ENCODE measurements at places on chromosomes 12 and 14. TPM values are rescaled to one million over a fixed set of nuclear protein-coding genes. Genes with fewer than 3 reads are reported as not detected.

C12orf54 gene
- total RNA-seq, result 0.77 TPM

DNA sequence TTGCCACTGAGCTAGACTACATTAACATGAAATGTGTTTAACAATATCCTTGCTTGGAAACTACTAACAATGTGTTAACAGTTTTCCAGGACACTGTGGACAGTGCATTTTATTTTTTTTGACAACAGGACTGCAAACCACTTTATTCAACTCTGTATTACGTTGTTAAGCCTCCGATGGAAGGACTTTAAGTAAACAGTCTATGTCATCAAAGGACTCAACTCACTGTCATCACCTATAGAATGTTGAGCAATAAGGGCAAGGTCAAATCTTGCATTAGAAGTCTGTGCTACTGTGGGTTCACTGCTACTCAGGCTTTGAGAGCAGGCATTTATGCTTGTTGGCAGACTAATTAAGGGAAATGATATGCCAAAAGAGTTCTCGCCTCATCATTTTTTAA lies 483.7 kb downstream of the FLRT2 start:
- no peak overlapping the region for H3K4me3 ChIP-seq
- DNase-seq, result no peak
- H3K4me1 ChIP-seq, result no peaks in the 10 kb centered on the region
- H3K27ac ChIP-seq, result no peak overlapping the region
- peaks cover 1% of the 10 kb centered on the region for H3K36me3 ChIP-seq
- H3K27me3 ChIP-seq, result no peaks in the 10 kb centered on the region

DNA sequence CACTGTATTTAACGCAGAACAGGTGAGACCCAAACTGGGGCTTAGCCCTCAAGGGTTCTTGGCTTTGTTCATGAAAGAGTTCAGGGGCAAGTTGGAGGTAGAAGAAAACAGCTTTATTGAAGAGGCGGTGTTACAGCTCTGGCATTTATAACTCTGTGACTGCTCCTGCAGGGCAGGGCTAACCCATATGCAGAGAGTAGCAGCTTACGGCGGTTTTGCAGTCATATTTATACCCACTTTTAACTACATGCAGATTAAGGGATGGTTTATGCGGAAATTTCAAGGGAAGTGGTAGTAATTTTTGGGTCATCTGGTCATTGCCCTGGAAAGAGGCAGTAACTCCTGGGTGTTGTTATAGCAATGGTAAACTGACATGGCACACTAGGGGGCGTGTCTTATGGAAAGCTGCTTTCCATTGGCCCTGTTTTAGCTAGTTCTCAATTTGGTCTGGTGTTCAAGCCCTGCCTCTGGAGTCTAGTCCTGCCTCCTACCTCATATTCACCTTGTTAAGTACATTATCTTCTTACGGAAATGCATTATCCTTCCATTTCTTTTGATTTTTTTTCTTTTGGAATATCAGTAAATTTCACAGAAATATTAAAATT lies 1.8 kb upstream of the IAPP start:
- no peaks in the 10 kb centered on the region for H3K36me3 ChIP-seq
- no peak for DNase-seq
- no peak overlapping the region for H3K27ac ChIP-seq

DNA sequence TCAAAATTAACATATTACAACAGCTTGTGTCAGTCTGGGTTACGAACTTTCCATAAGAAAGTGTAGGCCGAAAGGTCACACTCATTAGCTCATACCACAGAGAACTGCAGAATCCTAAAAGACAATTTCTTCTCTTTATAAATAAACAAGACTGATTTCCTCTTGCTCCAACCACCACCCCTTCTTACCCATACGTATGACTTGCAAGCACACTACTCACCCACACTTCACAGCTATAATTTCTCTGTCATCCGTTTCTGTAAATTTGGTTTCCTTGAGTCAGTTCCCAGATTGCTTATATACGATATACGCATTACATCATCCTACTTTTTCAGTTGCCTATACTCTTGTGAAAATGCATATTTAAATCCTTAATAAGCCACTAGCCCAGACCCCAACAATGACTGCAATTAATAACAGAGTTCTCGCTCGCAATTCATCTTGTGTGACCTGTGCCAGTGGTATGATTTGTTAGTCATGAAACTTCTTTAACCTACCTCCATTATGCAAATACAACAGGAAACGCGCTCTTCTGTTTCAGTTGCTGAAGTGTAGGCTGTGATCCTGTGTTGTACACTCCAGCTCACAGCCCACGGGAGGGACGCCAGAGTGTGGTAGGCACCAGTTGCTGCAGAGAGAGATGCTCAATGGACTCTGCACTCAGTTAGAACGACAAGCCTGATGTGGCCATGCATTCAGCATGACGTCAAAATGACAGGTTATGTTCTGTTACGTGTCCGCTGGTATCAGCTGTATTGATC lies 417.6 kb downstream of the PDZRN4 start:
- no peak overlapping the region for H3K27ac ChIP-seq
- no peak for DNase-seq
- H3K36me3 ChIP-seq, result no peaks in the 10 kb centered on the region
- no peaks in the 10 kb centered on the region for H3K27me3 ChIP-seq

DNA sequence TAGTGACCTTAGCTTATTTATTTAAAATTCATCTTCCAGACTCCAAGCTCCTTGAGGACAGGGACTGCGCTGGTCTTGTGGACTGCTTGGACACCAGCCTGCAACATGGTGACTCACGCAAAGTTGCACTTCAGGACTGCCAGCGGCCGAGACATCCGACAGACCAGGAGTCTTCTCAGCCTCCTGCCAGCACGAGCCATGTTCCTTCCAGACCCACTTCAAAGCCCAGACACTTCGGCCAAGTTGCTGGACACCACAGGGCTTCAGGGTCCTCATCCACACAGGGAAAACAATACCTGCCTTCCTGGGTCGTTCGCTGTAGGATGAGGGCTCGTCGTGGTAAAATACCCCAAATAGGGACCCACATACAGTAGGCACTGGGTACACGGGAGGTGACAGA lies 88.7 kb downstream of the BCL11B start:
- H3K4me1 ChIP-seq, result peaks cover 99% of the 10 kb centered on the region
- peak overlapping the region; percentile 77 for H3K27ac ChIP-seq
- H3K4me3 ChIP-seq, result peak overlapping the region; percentile 98

DNA sequence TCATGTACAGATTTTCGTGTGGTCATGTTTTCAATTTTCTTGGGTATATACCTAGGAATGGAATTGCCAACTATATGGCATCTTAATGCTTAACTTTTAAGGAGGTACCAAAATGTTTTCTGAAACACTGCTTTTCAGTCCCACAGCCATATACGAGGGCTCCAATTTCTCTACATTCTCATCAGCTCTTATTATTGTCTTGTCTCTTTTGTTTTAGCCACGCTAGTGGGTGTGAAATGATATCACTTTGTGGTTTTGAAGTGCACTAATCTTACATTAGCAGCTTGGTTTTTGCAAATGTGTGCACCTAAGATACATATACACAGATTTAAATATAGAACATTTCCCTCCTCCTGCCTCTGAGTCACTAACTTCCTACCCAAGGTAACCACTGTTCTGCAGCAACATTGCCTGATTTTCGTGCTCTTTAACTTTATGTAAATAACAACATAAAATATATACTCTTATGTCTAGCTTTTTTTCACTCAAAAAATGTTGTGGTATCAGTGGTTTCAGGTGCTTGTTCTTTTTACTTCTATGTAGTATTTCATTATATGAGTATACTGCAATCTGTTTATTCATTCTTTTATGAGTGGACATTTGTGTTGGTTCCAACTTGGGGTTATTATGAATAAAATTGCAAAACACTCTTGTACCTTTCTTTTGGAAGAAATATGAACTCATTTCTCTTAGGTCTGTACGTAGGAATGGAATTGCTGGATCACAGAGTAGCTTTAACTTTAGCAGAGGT lies 73.1 kb downstream of the ZFP36L1 start:
- peaks cover 39% of the 10 kb centered on the region for H3K4me1 ChIP-seq
- peaks cover 5% of the 10 kb centered on the region for H3K36me3 ChIP-seq
- H3K27ac ChIP-seq, result peak overlapping the region; percentile 1
- no peak for DNase-seq
- no peaks in the 10 kb centered on the region for H3K27me3 ChIP-seq
- peak overlapping the region; percentile 5 for H3K4me3 ChIP-seq

RPL10L gene
- not detected for total RNA-seq

- no peak overlapping the region for H3K4me3 ChIP-seq
- peaks cover 6% of the 10 kb centered on the region for H3K4me1 ChIP-seq
- no peak overlapping the region for H3K27ac ChIP-seq
Measured at GRCh38 chr14:51289169-51289568, 49.1 kb downstream of the TMX1 start.

KCNMB4 gene
- 1.6 TPM for total RNA-seq

- DNase-seq, result peak; percentile 26
- no peaks in the 10 kb centered on the region for H3K36me3 ChIP-seq
- peak overlapping the region; percentile 63 for H3K4me3 ChIP-seq
- peaks cover 12% of the 10 kb centered on the region for H3K4me1 ChIP-seq
- H3K27ac ChIP-seq, result peak overlapping the region; percentile 41
Measured at GRCh38 chr14:63296060-63296563, 22.6 kb downstream of the GPHB5 start.

GRCh38 chr12:79294590-79294989 lies 396.2 kb downstream of the PAWR start:
- H3K27me3 ChIP-seq, result no peaks in the 10 kb centered on the region
- H3K4me3 ChIP-seq, result no peak overlapping the region
- no peak for DNase-seq

RAB15 gene
- total RNA-seq, result 4.4 TPM

KRT75 gene
- not detected for total RNA-seq

GRCh38 chr12:121801595-121802484 lies 2.0 kb upstream of the SETD1B start:
- H3K4me3 ChIP-seq, result peak overlapping the region; percentile 100
- H3K27me3 ChIP-seq, result no peaks in the 10 kb centered on the region
- DNase-seq, result peak; percentile 51
- H3K36me3 ChIP-seq, result peaks cover 33% of the 10 kb centered on the region

- H3K4me3 ChIP-seq, result no peak overlapping the region
- no peak overlapping the region for H3K27ac ChIP-seq
- H3K27me3 ChIP-seq, result no peaks in the 10 kb centered on the region
- H3K4me1 ChIP-seq, result peaks cover 22% of the 10 kb centered on the region
- peaks cover 1% of the 10 kb centered on the region for H3K36me3 ChIP-seq
- DNase-seq, result no peak
Measured at GRCh38 chr14:63654936-63655335, 13.3 kb upstream of the WDR89 start.

GRCh38 chr14:45251912-45252311 lies 1.1 kb downstream of the MIS18BP1 start:
- peaks cover 6% of the 10 kb centered on the region for H3K36me3 ChIP-seq
- H3K27me3 ChIP-seq, result no peaks in the 10 kb centered on the region
- peaks cover 22% of the 10 kb centered on the region for H3K4me1 ChIP-seq
- peak overlapping the region; percentile 89 for H3K27ac ChIP-seq

DNA sequence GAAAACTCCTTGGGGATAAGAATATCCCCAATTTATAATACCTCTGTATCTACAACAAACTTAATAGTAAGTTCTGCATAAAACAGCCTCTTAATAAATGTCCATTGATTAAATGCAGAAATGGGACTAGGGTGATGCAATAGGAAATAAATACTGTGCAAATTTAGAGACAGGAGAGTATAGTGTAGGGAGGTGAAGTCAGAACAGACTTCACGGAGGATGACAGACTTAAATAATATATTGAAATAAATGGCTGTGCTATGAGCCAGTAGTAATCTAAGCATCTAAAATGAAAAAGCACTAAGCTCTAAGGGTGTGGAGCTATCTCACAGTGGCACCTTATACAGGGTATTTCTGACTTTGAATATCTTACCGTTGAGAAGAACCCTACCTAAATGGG lies 265.3 kb downstream of the GRIN2B start:
- no peaks in the 10 kb centered on the region for H3K27me3 ChIP-seq
- no peak for DNase-seq
- H3K36me3 ChIP-seq, result no peaks in the 10 kb centered on the region
- H3K4me1 ChIP-seq, result no peaks in the 10 kb centered on the region
- H3K4me3 ChIP-seq, result no peak overlapping the region

- DNase-seq, result no peak
- no peaks in the 10 kb centered on the region for H3K4me1 ChIP-seq
- no peak overlapping the region for H3K27ac ChIP-seq
- H3K27me3 ChIP-seq, result no peaks in the 10 kb centered on the region
Measured at GRCh38 chr14:105664691-105665090, 138.3 kb downstream of the TMEM121 start.

SALL2 gene
- 5.3 TPM for total RNA-seq

DNA sequence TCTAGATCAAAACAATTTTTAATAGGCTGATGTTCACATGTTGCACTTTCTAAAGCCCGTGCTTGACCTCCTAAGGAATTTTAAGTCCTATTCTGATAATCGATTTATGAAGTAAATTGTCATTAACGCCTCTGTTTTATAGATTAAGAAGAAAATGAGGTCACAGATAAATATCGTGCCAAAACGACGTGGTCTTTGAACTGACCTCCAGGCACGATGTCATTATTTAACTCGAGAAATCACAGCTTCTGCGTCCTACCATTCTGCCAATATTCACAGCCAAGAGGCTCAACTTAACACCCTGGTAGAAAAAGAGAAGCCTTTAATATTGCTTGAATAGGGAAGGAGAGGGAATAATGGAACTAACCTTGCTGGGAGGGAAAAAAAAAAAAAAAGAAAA lies 888 bp upstream of the EEA1 start:
- H3K36me3 ChIP-seq, result no peaks in the 10 kb centered on the region
- no peaks in the 10 kb centered on the region for H3K27me3 ChIP-seq
- peaks cover 41% of the 10 kb centered on the region for H3K4me1 ChIP-seq
- peak overlapping the region; percentile 90 for H3K4me3 ChIP-seq
- DNase-seq, result no peak

Measured in activated T-cell treated with anti-CD3 and anti-CD28 coated beads, Interleukin-2, amount 50 U/mL, for 72 hours (primary cell).